ENCODE measurements at places on chromosomes 7 and 10.

DNA sequence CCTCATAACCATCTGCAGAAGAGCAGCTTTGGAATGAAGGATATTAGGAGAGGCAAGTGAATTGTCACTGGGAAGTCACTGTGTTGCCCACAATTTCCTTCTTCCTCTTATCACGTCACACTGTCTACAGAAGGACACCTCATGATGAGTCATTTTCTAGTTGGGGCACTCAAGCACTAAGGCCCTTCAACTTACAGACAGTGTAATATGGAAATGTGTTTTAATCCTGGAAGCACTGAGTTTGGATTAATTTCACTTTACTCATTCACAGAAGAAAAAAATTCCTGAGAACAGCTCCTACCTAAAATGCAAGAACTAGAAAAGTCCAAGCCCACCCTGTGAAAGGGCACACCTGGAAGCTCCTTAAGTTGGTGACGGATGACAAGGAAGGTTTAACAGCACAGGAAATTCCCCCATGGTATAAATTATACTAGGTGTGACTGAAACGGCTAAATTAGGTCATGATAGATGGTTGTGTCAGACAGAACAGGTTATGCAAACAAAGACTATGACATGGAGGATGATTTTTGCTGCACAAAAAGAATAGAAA is 56.6 kb downstream of the PARD3 start:
- DNase-seq = no peak

- no peak for DNase-seq
Observed at GRCh38 chr10:80195046-80195574, 10.2 kb downstream of the ANXA11 start.

- DNase-seq = no peak
Observed at GRCh38 chr7:20545016-20545415, 70.5 kb upstream of the ABCB5 start.

DNA sequence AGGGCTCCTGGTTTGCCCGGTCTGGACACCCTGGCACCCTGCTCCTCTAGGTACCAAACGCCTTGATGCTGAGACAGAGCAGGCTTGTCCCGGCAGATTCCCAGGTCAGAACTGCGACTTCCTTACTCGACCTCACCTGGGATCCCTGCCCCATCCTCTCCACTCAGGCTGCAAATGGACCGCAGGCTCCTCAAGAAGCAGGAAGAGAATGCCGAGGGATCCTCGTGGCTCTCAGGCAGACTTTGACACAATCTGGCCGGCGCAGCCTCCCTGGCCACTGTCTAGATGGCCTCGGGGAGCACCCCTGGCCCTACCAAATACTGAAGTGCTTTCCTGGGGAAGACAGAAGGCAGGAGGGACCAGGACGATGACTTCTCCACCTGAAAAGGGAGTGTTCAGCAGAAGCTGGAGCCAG is 421 bp upstream of the NODAL start:
- DNase-seq = no peak

- DNase-seq = peak; percentile 89
Observed at GRCh38 chr7:157336383-157337315, at the start of gene DNAJB6. Gene DNAJB6, plus strand, starts transcription at chr7:157337004. Its CDS starts 21,569 bp downstream, at chr7:157358573.

GRCh38 chr10:26640391-26640790 is 57.1 kb upstream of the PDSS1 start:
- no peak for DNase-seq

GRCh38 chr10:68151453-68151852 is 42.2 kb downstream of the MYPN start:
- DNase-seq = no peak

- DNase-seq = no peak
Observed at GRCh38 chr7:43212921-43213320, 100.5 kb downstream of the HECW1 start.

DNA sequence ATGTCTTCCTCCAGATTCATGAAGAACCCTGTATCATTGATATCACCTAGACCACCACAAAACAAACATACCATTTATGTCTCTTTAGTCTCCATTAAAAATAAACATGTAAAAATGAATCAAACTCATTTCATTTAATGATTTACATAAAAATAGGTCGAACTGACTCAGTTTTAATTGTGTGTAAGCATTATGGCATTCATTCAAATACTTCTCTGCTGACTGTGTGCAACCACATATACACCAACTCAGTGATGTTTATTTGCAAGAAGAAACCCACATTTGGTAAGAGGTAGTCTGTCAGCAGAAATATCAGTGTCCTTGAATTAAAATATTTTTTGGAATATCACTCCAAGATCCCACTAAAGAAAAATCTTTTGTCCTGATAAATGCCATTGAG is 30.5 kb downstream of the ABCB1 start:
- no peak for DNase-seq

- DNase-seq = no peak
Observed at GRCh38 chr10:6274040-6274439, 71.3 kb downstream of the PFKFB3 start.

DNA sequence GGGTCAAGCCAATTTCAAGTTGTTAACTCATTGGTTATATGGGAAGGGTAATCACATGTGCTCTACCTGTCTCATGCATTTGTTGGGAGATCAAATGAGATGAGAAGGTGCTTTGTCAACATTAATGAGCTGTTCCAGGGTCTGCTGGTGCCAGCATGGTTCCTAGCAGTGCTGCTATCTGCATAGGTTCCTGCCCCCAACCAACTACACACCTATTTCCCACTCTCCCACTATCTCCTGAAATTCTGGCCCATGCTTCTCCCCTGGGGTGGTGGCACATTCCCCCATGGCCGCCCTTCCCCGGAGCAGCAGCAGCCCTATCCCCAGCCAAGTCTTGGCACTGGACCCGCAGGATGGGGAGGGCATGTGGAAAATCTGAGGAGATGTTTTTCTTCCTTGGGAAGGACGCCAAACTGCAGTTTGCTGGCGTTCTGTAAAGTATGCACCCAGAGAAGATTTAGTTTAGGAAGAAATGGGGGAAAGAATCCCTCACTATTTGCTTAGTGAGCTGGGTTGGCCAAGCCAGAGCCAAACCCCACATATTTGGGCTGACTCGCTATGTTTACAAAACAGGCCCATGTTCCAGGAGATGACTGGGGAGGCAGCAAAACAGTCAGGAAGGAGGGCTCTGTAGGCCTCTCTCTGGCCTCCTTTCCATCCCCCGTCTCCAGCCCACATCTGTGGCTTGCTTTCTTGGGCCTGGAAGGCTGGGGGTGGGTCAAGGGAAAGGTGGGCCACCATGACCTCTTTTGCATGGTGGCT is 42.5 kb downstream of the PPP1R3C start:
- no peak for DNase-seq

GRCh38 chr10:89861584-89862301 is 160.4 kb downstream of the KIF20B start:
- DNase-seq = no peak

DNA sequence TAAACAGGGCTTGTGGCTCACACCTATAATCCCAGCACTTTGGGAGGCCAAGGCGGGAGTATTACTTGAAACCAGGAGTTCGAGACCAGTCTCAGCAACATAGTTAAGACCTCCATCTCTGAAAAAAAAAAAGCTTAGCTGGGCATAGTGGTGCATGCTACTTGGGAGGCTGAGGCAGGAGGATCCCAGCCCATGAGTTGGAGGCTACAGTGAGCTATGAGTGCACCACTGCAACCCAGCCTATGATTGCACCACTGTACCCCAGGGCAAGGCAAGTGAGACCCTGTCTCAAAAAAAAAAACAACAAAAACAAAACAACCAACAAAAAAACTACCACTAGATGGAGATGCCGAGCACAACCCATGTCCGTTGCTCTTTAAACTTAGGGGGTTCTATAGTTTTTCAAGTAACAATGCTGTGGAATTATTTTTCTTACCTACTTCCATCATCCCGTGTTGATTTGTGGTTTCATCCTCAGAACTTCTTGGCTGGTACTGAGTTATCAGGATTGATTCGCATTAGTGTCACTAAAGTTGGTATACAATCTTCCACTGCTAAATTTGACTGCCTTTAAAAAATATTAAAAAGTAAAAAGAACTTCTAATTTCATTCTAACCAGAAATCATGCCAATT is 12.2 kb upstream of the REPIN1 start:
- no peak for DNase-seq

- no peak for DNase-seq
Observed at GRCh38 chr10:131977323-131978096, 4.2 kb downstream of the BNIP3 start.

GRCh38 chr7:153444641-153445040 is 607.6 kb upstream of the DPP6 start:
- DNase-seq = no peak

Data from HuH-7.5 (cell line).